Myocyte (in vitro differentiated cells): ENCODE measurements at places on chromosomes 3 and 15. TPM values are rescaled to one million over a fixed set of nuclear protein-coding genes. Genes with fewer than 3 reads are reported as not detected.

Gene FBXL2
- 14.0 and 19.9 TPM in 2 replicates for total RNA-seq

Gene C3orf85
- total RNA-seq: not detected in 2 replicates

Gene SLC28A1
- not detected in 2 replicates for total RNA-seq

Gene PIF1
- 8.9 and 13.5 TPM in 2 replicates for total RNA-seq

Gene LMAN1L
- total RNA-seq: not detected in 2 replicates

Gene DZIP1L
- 5.5 and 10.2 TPM in 2 replicates for total RNA-seq

Gene SYNM
- 4.0 and 12.0 TPM in 2 replicates for total RNA-seq

Gene SAMMSON
- total RNA-seq: 0.08 TPM in 1 of 2 replicates, not detected in the other

Gene TM4SF18
- 0.19 TPM in 1 of 2 replicates, not detected in the other for total RNA-seq

Gene GABRG3
- not detected in 2 replicates for total RNA-seq

Gene UBA7
- 24.8 and 28.3 TPM in 2 replicates for total RNA-seq

Gene NME9
- total RNA-seq: not detected in 2 replicates

Gene PDE8A
- total RNA-seq: 6.8 and 18.4 TPM in 2 replicates

Gene KLHL25
- 4.5 and 6.6 TPM in 2 replicates for total RNA-seq

Gene ZNF662
- total RNA-seq: 1.1 and 1.3 TPM in 2 replicates

Gene USP19
- total RNA-seq: 66.1 and 74.5 TPM in 2 replicates

Gene GUCA1C
- not detected in 2 replicates for total RNA-seq
